ENCODE measurements at places on chromosomes 12 and 14.

GRCh38 chr12:7966563-7966962 is 30.6 kb upstream of the SLC2A3 start:
- DNase-seq: peak; percentile 39

DNA sequence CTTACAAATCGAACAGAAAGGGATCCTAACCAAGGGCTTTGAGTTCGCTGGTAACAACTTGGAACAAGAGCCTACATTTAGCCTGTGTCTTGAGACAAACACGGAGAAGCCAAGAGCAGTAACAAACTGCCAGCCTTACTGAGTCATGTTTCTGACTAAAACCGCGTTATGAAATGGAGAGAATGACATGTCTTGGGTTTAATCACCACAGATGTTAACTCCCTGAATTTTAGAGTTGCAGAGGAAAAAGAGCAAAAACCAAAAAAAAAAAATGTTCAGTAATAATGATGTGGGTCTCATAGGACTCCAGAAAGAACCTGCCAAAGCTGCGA is 1.0 kb downstream of the BLTP3B start:
- DNase-seq: no peak

DNA sequence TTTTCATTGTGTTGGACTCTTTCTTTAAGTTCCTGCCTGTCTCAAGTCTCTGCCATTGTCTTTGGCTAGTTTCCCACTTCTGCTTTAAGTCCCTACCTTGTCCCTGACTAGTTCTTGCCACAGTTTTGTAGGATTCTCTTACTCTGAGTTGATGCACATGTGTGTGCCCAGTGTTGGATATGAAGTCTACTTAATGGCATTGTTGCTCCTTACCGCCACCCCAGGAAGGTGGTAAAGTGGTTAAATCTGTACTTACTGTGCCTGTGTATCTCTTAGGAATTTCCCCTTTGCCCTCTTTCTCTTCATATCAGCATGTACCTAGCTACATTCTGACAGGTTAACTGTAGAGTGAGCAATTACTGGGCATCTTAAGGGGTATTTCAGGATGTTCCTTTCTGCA is 227.1 kb downstream of the NUBPL start:
- DNase-seq: no peak

- DNase-seq: no peak
Measured at GRCh38 chr12:92369636-92370035, 224.0 kb upstream of the BTG1 start.

- no peak for DNase-seq
Measured at GRCh38 chr14:41167040-41167439, 439.6 kb upstream of the LRFN5 start.

- no peak for DNase-seq
Measured at GRCh38 chr12:19038209-19038608, 91.3 kb upstream of the PLEKHA5 start.

- no peak for DNase-seq
Measured at GRCh38 chr12:92779902-92780301, 77.1 kb downstream of the PLEKHG7 start.

GRCh38 chr14:72463291-72463866 is 430.5 kb downstream of the DPF3 start:
- no peak for DNase-seq

GRCh38 chr14:39229222-39229543 is 4.5 kb upstream of the MIA2 start:
- DNase-seq: peak; percentile 18

GRCh38 chr12:50006754-50007442 is 18.4 kb downstream of the RACGAP1 start:
- DNase-seq: no peak

DNA sequence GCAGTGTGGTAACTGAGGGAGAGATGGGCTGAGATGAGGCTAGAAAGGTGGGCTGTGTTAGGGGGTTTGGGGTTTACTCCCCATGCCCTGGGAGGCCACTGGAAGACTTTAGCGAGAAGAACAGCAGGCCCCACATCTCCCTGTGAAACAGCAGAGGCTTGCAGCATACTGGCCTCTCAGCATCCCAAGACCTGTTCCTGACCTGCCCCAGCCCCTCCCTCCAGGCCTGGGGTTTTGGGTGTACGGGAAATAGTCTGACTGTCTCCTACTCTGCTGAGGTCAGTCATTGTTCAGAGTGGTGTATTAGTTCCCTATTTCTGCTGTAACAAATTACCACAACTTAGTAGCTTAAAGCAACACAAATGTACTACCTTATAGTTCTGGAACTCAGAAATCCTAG is 103.5 kb upstream of the HIF1A start:
- no peak for DNase-seq

DNA sequence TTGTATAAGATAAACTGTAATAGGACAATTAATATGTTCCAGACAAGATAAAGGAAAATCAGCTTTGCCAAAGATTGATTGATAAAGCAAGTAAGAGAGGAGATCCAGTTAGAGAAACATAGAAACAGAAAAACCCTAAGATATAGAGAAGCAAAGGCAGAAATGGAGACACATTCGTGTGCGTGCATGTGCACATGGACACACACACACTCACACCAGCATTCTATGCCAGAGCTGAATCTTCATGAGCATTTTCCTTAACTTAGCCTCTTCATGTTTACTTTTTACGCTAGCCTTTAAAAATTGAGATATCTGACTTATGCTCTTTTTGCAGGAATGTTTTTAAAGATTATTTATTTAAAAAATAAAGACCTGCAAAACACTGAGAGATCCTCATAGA is 168.5 kb upstream of the ATP2B1 start:
- no peak for DNase-seq

- DNase-seq: no peak
Measured at GRCh38 chr14:25006961-25007795, 42.8 kb downstream of the STXBP6 start.

DNA sequence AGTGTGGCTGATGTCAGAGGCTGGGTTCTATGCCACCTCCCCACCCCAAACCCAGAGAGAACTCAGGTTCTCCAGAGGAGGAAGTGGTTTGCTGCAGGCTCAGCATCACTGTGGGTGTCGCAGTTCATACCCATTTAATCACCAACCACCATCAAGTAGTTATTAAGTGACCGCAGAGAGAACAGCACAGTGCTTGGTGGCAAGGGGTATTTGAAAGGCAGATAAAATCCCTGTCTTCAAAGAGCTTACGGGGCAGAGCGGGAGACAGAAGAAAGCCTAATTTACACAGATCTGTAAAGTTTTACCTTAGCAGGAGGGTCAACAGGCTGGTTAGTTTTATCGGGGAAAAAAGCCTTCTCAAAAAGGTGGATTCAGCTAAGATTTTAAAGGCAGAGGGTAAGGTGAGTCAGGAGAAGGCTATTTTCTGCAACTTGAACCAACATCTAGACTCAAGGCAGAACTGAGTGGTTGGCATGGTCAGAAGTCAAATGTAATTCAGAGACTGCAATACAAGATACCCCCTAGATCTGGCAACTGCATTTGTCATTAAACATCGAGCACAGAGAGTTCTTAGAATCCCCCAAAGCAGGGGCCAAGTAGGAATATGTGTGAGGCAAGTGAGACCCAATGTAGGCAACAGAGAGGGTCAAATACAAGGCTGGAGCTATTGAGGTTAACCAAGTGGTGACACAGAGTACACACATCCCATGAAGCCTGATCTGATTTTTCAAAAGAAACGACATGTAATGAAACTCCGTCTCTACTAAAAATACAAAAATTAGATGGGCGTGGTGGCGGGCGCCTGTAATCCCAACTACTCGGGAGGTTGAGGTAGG is 13.2 kb downstream of the PXN start:
- peak; percentile 69 for DNase-seq

- DNase-seq: peak; percentile 48
Measured at GRCh38 chr14:61474015-61474414, 152.6 kb downstream of the PRKCH start.

DNA sequence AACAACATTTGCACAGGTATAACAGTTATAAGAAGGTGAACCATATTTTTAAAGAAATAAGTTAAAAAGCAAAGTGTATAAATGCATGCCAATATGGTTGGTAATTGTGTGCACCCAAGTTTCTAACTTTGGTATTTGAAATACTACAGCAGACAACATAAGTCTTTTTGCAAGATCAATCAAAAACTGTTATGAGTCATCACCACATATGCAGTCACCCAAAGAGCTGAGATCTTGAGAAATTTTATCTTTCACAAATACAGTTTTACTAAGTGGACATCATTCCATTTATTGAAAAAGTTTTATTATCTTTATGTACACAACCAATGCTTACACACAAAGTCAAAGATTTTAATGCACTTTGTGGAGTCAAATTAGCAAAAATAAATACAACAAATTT is 7.0 kb upstream of the ACSS3 start:
- no peak for DNase-seq

GRCh38 chr14:93271111-93271510 is 61.7 kb downstream of the BTBD7 start:
- DNase-seq: no peak

DNA sequence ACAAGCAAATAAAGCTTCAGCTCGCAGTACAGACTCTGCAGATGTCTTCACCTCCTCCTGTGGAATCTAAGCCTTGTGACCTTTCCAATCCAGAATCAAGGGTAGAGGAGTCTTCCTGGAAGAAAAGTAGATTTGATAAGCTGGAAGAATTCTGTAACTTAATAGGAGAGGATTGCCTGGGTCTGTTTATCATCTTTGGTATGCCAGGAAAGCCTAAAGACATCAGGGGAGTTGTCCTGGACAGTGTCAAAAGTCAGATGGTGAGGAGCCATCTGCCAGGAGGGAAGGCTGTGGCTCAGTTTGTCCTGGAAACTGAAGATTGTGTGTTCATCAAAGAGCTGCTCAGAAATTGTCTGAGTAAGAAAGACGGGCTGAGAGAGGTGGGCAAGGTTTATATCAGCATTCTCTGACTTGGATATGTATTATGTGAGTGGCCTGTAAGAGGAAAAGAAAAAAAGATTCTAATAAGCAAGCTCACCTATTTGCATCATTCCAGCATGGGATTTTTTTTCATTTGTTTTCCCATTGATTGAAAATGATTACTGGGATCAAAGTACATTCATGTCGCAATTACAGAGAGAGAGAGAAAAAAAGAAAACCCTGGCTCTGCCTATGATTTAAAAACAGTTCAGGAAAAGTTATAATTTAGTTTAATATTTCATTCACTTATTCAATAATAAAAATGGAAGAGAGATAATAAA is 767 bp downstream of the REP15 start:
- DNase-seq: no peak

DNA sequence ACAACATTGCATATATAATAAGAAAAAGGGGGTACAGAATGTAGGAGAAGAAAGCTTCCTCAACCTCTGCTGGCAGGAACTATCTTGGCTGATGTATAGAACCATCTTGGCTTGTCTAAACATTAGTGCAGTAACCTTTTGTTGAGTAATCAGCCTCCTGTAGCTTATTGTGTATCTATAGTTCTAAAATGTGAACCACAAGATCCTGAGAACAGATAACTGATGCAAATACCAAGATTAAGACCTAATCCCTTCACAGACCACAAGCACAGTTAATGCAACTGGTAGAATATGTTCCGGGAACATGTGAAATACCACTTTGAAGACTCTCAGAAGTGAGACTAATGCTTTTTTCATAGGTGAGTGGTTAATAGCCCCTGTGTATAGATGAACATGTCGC is 50.7 kb upstream of the KCNC2 start:
- DNase-seq: no peak

DNA sequence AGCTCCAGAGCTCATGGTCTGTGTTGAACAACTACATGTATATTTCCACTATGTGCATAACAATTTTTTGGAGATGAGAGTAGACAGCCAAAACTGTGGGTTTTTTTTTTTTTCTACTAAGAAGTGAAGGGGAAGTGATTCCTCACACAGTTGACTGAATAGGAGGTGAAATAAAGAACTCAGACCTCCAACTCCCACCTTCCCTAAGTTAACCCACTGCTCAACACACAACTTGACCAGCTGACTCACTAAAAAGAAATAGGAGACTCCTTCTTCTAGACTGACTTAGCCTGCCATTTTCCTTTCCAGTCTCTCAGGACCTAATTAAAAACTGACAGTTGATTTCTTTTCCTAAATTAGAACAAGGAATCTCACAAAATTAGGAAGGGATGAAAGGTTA is 1.7 kb downstream of the M6PR start:
- no peak for DNase-seq

DNA sequence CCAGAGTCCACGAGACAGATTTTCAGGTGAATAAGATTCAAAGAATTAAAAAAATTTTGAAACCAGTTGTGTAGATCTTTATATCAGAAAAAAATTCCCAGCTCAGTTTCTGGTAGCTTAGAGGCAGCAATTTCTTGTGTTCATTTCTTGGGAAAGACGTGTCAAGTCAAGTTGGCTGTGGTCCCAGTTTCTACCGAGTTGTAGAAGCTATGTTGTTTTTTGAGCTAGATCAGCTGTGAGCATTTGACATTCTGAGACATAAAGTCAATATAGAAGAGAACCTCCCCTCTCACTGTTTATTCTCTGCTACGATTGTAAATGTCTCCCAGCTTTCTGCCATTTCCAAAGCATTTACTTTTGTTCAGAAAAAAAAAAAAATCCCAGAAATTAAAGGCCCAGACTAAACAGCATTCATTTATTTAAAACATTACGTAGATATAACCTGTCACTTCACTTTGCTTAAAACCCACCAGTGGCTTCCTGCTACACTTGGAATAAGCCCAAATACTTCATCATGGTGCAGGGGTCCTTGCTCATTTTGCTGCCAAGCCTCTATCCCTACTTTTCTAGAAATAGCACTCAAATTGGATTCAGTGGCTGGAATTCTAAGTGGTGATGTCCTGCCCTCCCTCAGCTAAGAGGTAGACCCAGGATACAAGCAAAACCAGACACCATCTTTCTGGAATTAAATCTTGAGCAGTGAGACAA is 20.6 kb upstream of the PYGL start:
- DNase-seq: no peak

GRCh38 chr12:94621662-94622359 is 28.5 kb downstream of the TMCC3 start:
- no peak for DNase-seq

GRCh38 chr12:106078358-106079010 is 60.3 kb downstream of the NUAK1 start:
- no peak for DNase-seq

DNA sequence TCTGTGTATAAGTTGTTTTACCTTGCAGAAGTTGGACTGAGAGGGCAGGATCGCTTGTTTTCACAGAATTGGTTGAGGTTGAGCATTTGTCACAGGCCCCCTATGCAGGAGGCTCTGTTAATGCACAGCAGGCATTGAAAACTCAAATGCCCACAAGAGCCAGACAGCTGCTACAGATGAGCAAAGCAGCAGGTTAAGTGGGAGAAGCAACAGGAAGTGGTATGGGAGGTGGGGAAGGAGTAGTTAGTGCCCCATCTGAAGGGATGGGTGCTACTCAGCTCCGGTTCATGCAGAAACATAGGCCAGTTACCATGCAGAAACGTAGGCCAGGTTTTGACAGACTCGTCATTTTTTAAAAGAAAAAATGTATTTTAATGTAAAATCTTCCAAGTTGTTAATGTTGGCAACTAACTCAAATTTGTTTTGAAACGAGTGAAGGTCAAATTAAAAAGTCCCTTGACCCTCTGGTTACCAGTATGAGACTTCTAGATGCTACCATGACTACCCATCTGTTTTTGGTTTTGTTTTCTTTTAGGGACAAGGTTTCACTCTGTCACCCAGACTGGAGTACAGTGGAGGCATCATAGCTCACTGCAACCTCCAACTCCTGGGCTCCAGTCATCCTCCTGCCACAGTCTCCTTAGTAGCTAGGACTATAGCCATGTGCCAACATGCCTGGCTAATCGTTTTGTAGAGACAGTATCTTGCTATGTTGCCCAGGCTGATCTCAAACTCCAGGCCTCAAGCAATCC is 84.7 kb upstream of the FRMD6 start:
- DNase-seq: peak; percentile 44
